ENCODE measurements at places on chromosomes 12 and 14.

- no peak for DNase-seq
These were observed 5.5 kb upstream of the SLC24A4 start for GRCh38 chr14:92317511-92317910.

DNA sequence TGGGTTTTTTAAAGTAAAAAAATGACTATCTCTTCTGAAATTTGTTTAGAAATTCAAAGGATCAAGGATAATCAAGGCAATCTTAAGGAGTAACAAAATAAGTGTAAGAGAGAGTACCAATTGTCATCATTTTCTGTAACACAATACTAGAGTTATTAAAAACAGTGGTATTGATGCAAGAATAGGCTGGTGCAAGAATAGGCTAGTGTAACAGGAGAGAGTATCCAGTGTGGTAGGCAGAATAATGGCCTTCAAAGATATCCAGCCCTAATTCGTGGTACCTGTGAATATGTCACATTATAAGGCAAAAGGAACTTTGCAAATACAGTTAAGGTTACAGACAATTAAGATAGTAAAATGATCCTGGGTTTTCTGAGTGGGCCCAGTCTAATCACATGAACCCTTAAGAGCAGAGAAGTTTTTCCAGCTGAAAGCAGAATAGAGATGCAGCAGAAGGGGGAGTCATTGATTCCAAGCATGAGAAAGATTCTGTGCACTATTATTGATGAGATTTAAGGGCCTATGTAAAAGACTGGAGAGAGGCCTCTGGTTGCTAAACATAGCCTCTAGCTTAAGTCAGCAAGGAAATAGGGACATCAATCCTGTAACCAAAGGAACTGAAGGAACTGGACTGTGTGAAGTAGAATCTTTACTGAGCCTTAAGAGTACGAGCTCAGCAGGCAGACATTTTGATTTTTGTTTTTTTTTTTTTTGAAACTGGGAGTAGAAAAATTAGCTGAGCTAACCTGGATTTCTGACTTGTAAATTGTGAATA is 134.1 kb downstream of the GPHN start:
- DNase-seq: no peak

DNA sequence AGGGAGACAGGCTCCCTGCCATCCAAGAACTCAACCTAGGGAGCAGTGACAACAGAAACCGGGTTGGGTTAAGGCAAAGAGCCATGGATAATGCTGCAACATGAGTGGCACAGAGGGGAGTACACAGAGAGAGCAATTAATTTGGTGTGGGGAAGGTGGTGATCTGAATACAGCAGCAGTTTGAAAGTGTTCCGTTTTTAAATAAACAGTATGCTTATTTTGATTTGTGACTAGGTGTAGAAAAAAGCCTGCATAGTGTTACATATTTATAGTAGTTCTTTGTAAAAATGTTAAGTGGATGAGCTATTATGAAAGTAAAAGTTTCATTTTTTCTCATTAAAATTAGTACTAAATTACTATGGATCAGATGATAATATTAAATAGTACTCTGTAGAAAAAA is 8.7 kb downstream of the AKAP5 start:
- DNase-seq: no peak

GRCh38 chr14:90137807-90138206 is 76.0 kb downstream of the KCNK13 start:
- no peak for DNase-seq

GRCh38 chr14:23057757-23058653 is 685 bp upstream of the CDH24 start:
- DNase-seq: peak; percentile 85

GRCh38 chr14:63267171-63267570 is 51.6 kb downstream of the GPHB5 start:
- DNase-seq: no peak

- no peak for DNase-seq
These were observed 994.0 kb downstream of the TRHDE start for GRCh38 chr12:73266206-73266605.

DNA sequence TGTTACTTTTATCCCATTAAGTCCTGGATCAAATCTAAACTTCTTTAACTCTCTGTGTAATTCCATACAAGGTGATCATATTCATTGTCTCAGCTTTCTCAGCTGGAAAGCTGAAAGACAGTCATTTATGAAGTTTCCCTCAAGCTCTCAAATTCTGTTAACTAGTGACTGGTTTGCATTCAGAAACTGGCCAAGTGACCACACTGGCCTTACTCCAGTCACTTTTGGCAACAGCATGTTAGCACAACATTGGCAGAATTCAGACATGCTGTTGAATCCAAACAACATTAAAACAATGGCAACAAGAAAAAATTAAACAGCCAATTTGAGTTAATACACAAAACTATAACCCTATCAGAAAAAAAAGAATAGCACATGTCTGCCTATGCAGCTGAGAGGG is 343.3 kb downstream of the MDGA2 start:
- DNase-seq: no peak
